ENCODE measurements at places on chromosomes 12 and 14. TPM values are rescaled to one million over a fixed set of nuclear protein-coding genes. Genes with fewer than 3 reads are reported as not detected.
A peak's percentile ranks its signal among the peaks of the same experiment; 100 is the strongest.

ERO1A gene
- total RNA-seq: 17.1 TPM

BIN2 gene
- 2.4 TPM for total RNA-seq

OVCH1 gene
- not detected for total RNA-seq

- DNase-seq: no peak
These were observed 37.5 kb downstream of the ACACB start for GRCh38 chr12:109153821-109154441.

DNA sequence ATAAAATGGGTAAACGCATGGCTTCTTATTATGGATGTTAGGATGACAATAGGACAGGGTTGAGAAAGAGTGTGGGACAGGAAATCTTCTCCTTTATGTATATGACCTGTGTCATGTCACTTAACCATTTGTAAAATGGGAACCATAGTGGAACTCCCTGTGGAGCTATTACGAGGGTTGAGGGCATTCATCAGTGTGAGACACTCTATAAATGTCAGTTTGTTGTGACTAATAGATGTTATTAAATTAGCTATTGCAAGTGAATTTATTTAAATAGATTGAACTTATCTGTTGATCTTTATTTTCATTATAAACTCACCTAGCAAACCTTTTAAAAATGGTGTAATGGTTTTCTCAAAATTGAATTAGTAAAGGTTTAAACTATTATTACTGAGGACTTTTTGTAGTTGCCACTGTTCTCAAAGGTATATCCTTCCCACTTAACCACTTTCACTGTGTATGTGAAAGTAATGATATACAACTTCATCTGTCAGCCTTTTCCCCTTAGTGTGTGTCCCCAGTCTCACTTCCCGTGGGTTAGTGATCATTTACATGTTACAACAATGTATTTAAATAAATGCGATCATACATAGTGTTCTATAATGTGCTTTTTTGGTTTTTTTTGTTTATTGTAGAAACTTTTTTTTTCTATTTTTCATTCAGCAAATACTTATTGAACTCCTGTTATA is 17.1 kb downstream of the HELB start:
- DNase-seq: no peak

DNA sequence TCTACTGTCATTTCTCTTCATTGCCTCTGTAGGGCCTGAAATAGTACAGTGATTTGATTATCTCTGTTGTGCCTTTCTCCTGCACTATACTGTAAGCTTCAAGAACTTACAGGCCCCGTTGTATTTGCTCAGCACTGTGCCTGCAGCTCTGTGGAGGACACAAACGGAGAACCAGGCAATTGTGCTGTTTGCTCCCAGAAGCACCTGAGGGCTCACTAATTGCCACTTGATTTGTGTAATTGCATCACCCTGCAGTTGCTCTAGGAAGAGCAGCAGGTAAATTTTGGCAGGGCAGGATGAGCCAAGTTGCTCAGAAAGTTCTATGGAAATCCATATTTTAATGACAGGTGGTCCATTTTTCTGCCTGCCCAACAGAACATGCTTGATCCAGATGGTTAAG is 11.6 kb upstream of the KRT82 start:
- no peak for DNase-seq

DNA sequence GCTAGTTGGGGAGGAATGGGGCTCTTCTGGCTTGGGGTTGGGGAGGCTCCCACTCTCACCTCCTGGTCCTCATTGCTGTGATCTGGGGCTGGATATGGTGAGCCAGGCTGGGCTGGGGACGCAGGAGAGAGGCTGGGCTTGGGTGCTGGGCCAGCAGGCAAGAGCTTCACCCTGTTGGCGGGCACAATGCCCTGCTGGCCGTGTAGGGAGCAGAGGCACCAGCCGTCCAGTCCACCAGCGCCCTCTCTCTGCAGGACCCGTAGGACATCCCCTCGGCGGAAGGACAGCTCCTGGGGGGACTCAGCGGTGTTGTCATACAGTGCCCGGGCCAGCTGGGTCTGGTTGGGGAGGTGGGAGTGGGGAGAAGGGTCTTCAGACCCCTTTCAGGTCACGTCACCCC is 4.5 kb downstream of the EFS start:
- DNase-seq: peak; percentile 66

DNA sequence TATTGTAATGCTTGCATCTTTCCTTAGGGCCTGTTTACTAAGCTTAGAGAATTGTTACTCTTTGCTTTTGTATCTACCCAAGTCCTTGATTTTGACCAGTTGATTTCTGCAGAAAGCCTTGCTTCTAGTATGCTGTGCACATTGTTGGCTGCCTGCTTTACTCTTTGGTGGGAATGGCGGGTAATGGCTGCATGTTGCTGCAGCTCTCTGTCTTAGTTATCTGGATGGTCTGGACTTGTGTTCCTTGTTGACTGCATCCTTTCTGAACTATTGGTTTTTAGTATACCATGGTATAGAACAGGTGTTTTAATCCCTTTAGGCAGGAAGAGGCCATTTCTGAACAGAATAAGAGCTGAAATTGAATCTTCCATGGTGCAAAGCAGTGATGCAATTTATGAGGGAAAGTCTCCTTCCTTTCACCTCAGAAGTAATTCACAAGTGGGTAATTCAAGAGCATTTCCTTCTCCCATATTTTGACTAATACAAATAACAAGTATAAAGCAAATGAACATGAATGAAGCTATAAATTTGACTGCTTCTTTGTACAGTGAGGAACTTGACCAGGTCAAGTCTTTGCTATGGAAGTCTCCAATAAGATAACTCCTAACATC is 466.4 kb downstream of the NPAS3 start:
- DNase-seq: no peak

Data from cardiac septum (tissue), 1 donor.